Brain microvascular endothelial cell (primary cell): ENCODE measurements at places on chromosomes 2 and 18.

- no peak for DNase-seq
Measured at GRCh38 chr2:106038601-106039375, 155.3 kb downstream of the UXS1 start.

DNA sequence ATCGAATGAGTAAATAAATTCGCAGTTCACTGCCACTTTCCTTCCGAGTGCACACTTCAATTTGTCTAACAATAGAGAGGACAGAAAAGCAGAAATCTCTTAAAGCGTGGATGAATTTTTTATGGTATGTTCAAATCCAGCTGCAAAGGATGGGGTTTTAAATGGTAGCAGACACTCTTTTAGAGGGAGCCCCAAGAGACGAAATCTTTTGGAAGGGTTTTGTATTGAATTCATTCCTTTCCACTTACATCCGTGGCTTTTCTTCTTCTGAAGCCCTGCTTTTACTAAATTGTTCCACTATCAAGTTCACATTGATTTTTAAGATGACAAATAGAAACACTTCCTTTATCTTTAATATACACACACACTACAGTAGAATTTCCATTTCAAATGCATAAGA is 680.7 kb downstream of the NR4A2 start:
- no peak for DNase-seq

- DNase-seq, result no peak
Measured at GRCh38 chr2:144030791-144031190, 489.1 kb downstream of the ZEB2 start.

DNA sequence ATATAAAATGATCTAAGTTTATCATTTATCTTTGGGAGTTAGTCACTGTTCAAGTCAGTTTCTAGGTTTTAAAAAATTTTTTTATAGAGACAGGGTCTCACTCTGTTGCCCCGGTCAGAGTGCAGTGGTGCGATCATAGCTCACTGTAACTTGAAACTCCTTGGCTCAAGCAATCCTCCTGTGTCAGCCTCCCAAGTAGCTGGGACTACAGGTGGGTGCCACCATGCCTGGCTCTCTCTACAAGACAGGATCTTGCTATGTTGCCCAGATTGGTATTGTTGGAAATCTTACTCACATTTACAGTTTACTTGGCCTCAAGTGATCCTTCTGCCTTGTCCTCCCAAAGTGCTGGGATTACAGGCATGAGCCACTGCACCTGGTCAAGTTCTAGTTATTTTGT is 74.5 kb downstream of the MIB1 start:
- no peak for DNase-seq

GRCh38 chr2:234451242-234451641 is 45.6 kb downstream of the ARL4C start:
- no peak for DNase-seq

GRCh38 chr2:202360646-202361045 is 15.5 kb upstream of the BMPR2 start:
- DNase-seq, result no peak

DNA sequence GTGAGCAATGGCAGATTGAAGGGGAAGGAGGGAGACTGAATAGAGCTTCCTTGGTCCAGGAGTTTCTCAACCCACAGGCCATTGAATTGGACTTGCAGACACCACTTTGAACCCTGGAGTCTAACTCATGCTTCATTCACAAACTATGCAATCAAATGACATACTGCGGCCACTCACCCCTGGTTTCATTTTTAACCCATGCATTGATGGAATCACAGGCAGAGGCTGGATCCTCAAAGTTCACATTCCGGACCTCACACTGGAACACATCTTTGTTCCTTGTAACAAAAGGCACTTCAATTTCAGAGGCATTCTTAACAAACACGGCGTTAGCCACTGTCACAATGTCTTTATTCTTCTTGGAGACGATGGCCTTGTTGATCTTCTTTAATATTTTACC is 40.7 kb downstream of the MRPL44 start:
- peak; percentile 20 for DNase-seq

DNA sequence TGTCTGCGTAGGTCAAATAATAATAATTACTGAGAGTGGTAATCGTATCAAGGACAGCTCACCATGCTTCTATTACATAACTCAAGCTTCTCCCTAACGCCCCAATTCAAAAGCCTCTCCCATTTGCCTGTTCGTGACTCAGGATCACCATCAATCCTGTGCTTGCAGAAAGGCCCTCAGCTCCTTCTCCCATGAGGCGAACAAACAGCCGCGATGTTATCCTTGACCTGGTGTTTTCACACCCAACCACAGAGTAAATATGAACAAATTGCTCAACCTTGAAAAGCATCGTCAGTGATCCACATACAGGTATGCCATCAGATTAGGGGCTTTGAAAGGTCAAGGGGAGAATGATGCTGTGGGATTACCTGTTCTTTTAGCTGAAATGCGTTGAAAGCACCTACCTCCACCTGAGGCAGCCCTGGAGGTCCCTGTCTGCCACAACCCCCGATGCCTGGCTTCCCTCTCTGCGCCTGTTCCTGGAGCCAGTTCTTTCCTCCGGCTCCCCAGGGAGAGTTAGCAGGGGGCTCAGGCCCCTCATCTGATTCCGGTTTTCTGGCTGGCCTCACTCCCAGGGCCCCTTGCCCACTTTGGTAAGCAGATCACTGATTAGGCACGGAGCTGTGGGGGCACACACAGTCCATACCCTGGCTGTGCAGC is 39.1 kb upstream of the ODC1 start:
- no peak for DNase-seq

DNA sequence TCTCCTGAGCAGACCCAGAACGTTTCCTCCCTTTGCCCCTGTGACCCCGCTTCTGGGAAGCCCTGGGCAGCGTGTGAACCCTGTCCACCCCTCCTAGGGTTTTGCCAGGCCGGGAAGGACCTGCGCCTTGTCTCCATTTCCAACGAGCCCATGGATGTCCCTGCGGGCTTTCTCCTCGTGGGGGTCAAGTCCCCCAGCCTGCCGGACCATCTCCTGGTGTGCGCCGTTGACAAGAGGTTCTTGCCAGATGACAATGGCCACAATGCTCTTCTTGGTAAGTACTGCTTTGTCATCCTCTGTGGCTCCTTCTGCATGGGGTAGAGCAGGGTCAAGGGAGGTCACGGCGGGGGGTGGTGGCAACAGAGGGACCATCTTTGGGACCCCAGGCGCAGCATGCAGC is 32.5 kb downstream of the GREB1 start:
- DNase-seq, result no peak

DNA sequence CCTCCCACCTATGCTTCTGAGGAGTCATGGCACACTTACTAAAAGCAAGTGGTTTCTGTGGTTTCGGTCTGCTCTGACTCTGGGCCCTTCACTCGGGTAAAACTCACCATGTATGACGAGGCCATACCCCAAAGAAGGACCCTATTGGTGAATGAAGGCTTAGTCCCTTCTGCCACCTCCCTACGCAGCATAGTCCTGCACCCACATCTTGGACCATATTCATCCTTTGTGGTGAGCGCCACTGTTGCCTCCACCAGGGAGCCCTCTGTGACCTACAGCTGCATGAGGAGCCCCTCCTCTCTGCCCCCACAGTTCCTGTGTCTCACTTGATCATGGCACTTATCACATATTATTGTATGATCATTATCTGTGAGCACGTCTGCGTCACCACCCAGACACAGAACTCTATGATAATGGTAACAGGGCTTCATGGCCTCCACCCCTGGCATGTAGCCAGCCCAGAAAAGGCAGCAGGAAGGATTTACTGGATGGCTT is 113.3 kb downstream of the TFCP2L1 start:
- no peak for DNase-seq

DNA sequence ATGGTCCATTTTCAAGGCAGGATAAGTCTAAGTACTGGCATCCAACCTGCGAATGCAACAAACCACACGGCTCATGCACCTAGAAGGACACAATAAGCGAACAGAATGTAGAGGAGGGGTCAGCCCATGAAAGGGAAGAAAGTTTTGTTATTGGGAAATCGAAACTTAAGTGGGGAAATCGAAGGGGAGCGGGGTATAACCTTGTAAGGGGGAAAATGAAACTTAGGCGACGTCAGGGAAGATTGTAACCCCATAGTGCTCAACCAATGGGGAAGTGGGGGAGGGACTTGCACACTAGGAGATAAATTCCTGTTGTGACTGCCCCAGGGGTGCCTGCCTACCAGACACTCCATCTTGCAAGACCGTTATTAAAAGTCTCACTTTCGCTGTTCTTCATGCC is 15.6 kb upstream of the OTOF start:
- DNase-seq, result no peak

- peak; percentile 9 for DNase-seq
Measured at GRCh38 chr2:38406597-38407110, 29.6 kb upstream of the ATL2 start.

GRCh38 chr2:954687-955000 is 4.0 kb downstream of the SNTG2 start:
- DNase-seq, result no peak

GRCh38 chr2:165718610-165719210 is 75.3 kb downstream of the GALNT3 start:
- no peak for DNase-seq

GRCh38 chr2:148730085-148730484 is 85.5 kb downstream of the EPC2 start:
- DNase-seq, result no peak

DNA sequence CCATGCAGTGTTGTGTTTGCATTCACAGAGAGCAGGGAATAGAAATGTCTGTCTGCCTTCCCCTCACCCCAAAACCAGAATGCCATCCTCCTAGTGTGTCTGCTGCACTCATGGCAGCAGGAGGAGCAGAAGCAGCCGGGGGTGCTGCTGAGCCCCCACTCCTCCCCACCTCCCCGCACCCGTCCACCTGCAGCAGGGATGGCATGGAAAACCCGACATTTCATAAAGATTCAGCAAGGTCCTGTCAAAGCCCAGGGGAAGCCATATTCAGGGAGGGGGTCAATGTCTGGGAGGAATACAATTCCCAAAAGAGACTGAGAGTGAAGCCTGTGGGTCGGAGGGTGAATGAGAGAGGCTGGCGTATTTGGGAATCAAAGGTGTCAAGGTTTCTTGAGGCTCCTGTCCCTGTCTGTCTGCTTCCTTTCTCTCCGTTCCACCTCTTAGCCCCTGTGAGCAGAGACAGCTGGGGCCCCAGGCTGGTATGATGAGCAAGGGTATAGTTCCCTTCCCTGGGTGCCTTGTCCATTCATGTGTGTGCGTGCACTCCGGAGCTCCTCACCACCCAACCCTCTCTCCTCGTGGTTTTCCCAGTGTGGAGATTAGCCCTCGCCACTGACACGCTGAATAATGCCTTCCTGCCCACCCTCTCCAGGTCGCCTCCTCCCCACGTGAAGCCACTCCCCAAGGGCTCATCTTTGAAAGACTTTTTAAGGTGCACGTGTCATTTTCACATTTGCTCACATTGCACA is 133.5 kb upstream of the ZNF236 start:
- no peak for DNase-seq

GRCh38 chr2:190607657-190608357 is 41.1 kb upstream of the NAB1 start:
- DNase-seq, result peak; percentile 91

- DNase-seq, result peak; percentile 51
Measured at GRCh38 chr2:235779444-235779896, 285.6 kb downstream of the AGAP1 start.

- no peak for DNase-seq
Measured at GRCh38 chr18:11751341-11752115, 62.5 kb downstream of the GNAL start.

DNA sequence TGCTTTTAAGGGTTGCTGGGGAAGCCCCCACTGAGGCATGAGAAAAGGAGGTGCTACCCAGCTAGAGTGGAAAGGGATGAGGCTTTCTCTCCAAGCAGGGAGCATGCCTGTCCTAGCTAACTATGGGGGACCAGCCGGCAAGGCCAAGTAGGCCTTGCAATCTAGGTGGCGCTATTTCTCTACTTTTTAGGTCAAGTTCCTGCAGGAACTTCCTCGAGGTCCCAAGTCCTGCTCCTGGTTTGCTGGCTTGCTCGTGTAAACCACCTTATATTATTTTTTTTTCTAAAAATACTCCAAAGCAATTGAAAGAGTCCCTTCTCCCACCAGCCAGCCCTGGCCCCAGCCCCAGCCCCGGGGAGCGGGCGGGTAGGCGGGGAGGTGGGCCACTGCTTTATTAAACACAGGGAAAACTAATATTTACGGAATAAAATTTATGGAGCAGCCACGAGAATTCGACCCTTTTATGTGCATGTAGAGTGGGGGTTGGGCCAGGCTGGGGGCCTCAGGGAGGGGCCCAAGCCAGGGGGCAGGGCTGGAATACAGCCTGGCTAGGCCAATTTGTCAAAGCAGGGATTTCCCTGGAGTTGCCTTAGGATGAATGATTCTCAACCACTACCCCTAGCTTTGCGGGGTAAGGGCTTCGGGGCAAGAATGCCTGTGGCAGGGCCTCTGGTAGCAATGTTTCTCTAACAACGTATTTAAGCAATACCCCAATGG is 12.8 kb upstream of the IHH start:
- peak; percentile 60 for DNase-seq

- DNase-seq, result no peak
Measured at GRCh38 chr2:155310589-155310988, 612.1 kb downstream of the KCNJ3 start.

DNA sequence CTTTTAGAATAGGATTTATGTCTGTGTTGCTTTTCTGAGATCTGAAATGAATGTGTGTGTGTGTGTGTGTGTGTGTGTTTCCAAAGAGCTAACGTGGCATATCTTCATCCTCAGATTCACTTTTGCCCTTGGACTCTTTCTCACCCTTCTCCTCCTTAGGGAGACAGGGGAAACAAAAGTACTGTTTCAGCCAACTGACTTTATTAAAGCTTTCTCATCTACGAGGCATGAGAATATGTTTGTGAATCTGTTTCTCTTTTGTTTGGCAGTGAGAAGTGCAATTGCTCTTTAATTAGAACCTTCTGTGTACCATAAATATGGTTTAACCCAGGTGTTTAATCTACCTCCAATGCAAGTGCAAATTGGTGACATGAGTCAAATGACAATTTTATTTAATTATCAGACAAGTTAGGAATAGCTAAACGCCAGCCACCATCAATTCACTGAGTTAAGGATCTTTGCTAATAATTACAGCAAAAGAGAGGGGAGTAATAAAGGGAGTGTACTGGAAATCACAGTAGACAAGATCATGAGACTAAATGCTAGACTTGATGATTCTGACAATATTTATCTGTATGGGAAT is 186.4 kb upstream of the COL3A1 start:
- peak; percentile 32 for DNase-seq

DNA sequence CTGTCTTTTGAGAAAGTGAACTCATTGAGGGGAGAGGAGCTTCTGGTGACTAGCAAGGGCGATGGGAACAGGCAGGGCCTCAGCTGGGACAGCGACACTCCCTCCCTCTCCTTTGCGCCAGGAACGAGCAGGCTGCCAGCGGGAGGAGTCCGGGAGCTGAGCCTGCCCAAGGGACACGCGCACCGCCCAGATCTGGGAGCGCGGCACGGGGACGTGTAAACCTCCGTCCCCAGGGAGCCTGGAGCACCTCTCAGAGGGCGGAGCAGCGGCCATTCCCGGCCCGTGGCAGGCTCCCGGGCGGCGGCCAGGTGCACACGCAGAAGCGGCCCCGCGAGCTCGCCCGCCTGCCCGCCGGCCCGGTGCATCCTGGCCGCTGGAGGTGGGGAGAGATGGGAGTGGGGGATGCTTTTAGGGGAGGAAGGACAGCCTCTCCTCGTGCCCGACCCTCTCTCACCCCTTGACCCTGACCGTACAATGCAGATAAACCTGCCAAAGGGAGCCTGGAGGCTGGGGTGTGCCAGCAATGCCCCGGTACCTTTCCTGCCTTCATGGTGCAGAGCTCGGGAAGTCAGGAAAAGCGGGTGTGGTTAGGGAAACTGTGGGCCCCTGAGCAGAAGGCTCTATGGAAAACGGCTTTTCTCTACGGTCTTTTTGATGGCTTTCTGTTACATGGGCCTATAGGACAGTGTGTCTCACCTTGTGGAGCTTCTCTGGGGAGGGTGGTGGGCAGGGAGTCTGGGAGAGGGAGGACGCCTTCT is 2.2 kb downstream of the AQP4 start:
- DNase-seq, result no peak
